ENCODE measurements at places on chromosomes 16 and 17.

DNA sequence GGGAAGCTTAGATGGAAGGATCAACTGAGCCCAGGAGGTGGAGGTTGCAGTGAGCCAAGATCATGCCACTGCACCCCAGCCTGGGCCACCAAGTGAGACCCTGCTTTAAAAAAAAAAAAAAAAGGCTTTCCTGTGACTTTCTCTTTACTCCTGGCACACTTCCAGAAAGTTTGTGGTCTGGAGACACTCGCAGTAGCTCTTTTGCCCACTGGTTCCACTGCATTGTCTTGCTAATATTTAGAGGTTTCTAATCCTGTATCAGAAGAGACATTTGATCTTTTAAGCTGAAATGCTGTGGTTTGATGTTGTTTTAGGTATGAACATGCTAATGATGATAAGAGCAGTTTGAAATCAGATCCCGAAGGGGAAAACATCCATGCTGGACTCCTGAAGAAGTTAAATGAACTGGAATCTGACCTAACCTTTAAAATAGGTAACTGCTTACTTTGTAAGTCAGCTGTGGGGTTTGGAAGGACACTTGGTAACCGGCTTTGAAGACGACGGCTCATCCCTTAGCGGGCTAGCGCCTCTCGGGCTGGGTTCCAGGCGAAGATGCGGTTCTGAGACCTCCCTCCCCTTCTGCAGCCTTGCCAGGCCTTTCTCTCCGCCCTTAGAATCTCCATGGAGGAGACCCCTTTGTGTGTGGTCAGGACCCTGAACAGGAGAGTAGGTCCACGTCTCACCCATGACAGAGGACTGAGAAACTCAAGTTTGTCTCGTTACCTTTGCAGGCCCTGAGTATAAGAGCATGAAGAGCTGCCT, 23.1 kb downstream of the NTAN1 start:
- no peak for DNase-seq

GRCh38 chr16:69619514-69619913, 53.7 kb downstream of the NFAT5 start:
- no peak for DNase-seq

DNA sequence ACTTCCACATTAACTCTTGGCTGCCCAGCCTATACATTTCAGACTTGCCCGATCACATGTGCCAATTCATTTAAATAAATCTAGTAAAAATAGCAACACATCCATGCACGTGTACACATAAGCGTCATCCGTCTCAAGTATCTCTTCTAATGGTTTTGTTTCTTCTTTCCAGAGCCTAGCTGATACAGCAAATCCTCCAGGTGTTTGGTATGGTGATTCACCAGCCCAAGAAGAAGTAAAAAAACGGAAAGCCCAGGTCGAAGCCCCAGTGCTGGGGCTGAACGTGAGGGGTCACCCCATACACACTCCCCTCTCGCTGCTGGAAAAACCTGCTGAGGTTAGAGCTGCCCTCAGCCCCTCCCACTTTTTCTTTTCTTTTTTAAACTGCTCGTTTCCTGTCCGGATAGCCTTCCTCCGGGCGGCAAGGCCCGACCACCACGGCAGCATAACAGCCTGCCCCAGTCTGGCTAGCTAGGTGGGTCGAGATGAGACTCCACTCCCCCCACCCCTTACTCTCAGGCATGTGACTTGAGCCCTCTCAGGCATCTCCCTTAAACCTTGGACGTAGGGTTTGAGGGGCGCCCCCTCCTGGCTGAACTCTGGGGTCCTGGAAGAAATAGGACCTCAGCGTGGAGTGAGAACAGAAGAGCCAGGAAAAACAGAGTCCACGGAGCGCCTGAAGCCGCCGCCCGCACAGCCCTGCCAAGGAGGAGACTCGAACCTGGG, 13.9 kb upstream of the OR1F1 start:
- DNase-seq = no peak

- no peak for DNase-seq
Measured at GRCh38 chr17:39744075-39744835, 6.5 kb downstream of the GRB7 start.

DNA sequence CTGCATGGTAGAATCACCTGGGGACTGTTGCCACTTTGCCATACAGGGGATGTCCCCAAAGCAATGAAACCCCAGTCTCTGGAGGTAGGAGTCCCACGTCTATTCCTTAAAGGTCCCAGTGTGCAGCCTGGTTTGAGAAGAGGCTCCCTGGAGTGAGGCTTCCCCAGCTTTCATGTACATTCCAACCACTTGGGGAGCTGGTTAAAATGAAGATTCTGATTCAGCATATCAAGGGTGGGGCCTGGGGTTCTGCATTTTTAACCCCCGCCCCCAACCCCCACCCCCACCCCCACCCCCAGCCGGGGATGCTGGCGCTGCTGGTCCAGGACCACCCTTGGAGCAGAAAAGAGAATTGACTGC, 241.2 kb downstream of the FOXL1 start:
- DNase-seq = no peak

- no peak for DNase-seq
Measured at GRCh38 chr17:15446036-15446435, 21.4 kb downstream of the CDRT4 start.

- no peak for DNase-seq
Measured at GRCh38 chr16:7646821-7647500, 314.3 kb downstream of the RBFOX1 start.

- DNase-seq = no peak
Measured at GRCh38 chr16:15788846-15789239, 68.0 kb downstream of the MYH11 start.

- no peak for DNase-seq
Measured at GRCh38 chr17:62919388-62919787, 46.6 kb upstream of the TANC2 start.
